ENCODE measurements at places on chromosomes 13 and 19.
A peak's percentile ranks its signal among the peaks of the same experiment; 100 is the strongest.

DNA sequence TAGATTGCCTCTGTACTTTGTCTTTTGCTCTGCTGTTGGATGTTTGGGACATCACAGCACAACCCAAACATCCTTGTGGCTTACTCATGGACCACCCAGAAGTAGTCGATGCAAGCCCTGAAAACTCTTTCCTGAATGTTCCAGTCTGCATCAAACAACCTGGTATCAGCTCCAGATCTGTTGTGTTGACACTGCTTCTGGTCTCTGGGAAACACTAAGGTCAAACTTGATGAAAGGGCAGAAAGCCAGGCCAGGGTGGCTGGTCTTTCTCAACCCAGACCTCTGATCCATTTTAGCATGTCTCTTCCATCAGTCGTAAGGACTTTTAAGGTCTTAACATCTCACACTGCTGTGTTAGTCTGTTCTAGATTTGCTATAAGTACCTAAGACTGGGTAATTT, 265.7 kb downstream of the ZNF536 start:
- DNase-seq, result no peak

- DNase-seq, result peak; percentile 24
These were observed 106.8 kb downstream of the NHLRC3 start for GRCh38 chr13:39144941-39145533.

GRCh38 chr13:28527629-28528028, 32.7 kb upstream of the FLT1 start:
- DNase-seq, result no peak

- DNase-seq, result peak; percentile 99
These were observed at the start of gene BABAM1 for GRCh38 chr19:17266975-17267788. Gene BABAM1, plus strand, starts transcription at chr19:17267443. Its CDS starts 1,364 bp downstream, at chr19:17268807.

DNA sequence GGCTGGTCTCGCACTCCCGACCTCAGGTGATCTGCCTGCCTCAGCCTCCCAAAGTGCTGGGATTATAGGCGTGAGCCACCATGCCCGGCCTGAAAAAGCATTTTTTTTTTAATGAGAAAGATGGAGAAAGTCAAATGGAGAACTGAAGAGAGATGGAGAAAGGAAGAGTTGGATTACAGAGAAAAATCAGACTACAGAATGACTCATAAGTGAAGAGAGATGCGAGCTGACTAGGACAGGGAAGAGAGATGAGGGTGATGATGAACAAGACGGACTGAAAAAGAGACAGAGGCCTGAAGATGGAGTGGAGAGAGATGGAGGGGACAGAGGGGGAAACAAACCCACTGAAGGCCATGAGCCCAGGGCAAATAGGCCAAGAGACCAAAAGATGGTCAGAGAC, 1.5 kb downstream of the DHX34 start:
- no peak for DNase-seq

DNA sequence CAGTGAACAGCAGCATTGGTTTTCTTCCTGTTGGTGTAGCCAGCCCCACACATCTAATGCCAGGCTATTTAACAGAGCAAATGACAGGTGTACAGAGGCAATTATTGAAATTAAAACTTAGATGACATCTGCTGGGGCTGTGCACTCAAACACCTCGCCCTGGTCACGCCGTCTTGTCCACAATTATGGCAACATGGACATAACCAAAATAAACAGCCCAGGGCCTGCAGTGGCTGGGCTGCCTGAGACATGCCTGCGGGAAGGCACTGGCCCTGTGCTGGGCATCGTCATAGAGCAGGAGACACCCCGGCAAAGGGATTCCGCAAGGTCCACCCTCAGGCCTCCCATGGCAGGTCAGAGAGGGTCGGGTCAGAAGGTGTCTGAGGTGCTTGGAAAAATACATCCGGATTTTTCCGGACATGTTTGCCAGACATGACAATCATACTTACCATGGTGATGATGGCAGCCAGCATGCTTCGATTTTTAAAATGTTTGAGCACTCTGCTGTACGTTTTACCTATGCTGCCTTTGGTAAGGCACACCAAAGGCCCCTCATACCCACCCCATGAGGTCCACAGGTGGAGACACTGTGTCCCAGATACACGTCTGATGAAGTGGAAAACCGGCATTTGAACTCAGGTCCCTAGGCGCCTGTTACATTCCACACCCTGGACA, 47.8 kb downstream of the TSHZ3 start:
- no peak for DNase-seq

DNA sequence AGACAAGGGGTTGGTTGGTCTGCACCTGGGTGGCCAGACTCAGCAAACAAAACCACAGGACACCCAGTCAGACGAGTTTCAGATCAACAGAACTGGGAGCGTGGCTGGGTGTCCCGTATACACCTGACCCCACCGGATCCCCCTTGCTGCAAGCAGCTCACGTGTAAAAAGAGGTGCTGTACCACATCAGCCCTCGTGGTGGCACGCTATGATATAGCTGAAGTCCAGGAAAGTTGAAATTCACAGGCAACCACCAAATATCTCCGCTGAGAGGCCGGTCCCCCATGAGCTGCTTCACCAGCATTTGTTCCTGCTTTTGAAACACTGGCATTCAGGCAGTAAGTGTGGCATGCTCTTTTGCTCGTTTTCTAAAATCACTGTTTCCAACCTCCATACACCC, 92.3 kb downstream of the TUBA3C start:
- no peak for DNase-seq

GRCh38 chr13:64020126-64020525, 2604.5 kb upstream of the PCDH20 start:
- no peak for DNase-seq

GRCh38 chr19:36023432-36023831, 9.2 kb downstream of the CLIP3 start:
- no peak for DNase-seq

- no peak for DNase-seq
These were observed 15.9 kb downstream of the KLF12 start for GRCh38 chr13:74118328-74118727.

DNA sequence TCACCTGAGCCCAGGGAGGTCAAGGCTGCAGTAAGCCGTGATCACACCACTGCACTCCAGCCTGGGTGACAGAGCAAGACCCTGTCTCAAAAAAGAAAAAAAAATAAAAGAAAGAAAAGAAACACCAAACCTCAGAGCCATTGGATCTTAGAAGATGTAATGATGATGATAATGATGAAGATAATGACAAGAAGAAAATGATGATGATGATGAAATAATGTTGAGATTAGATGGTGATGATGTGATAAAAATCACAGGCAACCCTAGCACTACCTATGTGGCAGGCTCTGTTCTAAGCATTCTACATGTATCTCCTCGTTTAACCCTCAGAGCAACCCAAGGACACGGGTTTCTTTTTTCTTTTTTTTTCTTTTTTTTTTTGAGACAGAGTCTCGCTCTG, 20.1 kb upstream of the HNRNPUL1 start:
- DNase-seq, result no peak

DNA sequence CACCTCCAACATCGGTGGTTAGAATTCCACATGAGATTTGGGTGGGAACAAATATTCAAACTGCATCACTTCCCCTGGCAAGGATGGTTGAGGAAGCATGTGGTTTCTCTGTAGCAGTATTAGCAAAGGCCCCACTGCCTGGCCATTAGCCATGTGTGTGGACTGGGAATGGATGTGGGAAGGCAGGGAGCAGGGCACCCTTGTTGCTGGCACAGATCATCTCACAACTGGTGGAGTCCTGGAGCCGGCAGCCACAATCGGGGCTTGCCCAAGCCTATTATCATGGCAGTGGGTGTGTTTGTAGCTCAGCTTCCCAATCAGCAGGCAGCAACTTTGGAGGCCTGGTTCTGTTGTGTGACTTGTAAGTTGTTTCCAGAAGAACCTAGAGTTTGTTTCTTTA, 391.9 kb downstream of the DLEU7 start:
- DNase-seq, result no peak

- no peak for DNase-seq
These were observed 15.1 kb downstream of the BRCA2 start for GRCh38 chr13:32330441-32330840.

DNA sequence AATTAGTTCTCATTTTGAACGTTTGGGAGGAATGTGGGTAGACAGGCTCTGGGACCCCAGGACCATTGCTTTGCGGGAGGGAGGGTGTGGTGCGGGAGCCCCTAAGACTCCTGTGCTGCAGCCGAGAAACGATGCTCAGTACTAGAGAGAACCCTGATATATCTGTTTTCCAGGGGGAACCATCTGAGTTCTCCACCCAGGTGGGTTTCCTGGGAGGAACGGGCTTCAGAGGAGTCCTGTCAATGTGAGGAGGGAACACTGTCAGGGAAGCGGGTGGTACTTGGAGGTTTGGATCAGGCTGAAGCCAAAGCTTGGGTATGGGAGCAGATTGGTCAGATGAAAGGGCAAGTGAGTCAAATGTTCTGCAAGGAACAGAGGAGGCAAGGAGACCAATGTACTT, 358.0 kb downstream of the FGF9 start:
- no peak for DNase-seq

DNA sequence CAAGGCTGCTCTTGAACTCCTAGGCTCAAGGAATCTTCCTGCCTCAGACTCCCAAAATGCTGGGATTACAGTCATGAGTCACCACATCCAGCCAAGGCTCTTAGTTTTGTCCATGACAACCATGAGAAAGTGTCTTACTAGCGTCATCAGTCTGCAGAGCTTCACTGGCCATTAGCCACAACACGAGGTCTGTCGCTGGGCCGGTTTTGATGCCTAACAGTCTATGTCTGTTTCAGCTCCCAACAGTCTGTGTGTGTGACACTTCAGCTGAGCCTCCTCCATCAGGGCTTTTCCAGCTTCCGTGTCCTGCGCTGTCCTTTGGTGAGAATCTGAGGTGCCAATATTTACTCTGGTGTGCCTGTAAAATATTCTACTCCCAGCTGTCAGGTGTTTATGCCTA, 47.6 kb downstream of the CEP89 start:
- no peak for DNase-seq

All from AG04449 (cell line).